ENCODE measurements at places on chromosomes 6 and 20.

- no peak for DNase-seq
These were observed at the start of gene CNR1 for GRCh38 chr6:88165844-88166492. TSS of gene CNR1 (minus strand) at chr6:88166347. CDS start at chr6:88145274, 21,073 bp downstream.

DNA sequence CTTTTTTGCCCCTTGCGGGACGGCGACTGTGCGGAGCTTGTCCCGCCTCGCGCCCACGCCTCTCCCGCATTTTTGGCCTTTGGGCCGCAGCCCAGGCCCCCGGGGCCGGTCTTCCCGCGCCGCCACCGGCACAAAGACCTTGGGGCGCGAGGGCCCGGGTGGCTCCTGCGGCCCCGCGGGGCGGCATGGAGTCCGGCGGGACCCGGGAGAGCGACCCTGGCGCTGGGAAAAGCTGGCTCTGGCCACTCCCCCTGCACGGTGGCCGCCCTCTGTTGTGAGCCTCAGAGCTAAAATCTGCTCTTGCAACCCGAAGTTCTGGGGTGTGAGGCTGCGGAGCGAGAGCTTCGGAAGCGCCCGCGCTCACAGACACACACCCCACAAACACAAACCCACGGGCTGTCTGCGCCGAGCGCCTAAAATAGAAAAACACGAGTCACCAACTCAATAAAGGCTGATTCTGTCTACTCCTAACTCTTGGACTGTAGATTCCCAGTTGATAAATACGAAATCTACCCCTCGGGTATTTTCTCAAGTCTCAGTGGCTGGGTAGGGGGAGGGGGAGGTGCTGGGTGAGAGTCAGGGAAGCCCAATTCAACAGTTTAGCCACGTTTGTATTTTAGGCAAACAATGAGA lies 496 bp upstream of the BEND3 start:
- DNase-seq, result no peak

DNA sequence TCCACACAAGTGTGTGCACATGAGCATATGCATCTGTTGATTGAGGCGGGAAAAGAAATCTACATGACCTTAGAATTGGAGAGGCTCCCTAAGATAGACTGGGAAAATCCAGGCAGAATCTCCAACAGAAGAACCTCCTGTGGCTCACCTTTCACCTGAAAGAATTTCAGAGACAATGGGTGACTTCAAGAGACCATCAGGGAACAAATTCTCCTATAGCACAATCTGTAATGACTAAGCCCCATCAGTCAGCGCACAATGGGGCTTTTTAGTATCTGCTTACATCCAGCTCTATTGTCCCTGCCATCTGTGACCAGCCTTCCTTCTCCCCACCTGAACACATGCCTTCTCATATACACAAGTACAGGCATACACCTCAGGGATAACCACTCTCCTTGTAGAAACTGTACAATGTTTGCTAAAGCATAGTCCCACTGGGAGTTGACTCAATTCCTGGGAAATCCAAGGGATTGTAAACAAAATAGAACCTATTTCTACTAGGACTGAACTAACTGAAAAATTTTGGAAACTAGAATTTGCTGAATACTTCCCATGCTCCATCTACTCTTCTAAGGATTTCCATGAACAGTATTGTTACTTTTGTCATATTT lies 150.8 kb upstream of the STXBP5 start:
- DNase-seq, result no peak

DNA sequence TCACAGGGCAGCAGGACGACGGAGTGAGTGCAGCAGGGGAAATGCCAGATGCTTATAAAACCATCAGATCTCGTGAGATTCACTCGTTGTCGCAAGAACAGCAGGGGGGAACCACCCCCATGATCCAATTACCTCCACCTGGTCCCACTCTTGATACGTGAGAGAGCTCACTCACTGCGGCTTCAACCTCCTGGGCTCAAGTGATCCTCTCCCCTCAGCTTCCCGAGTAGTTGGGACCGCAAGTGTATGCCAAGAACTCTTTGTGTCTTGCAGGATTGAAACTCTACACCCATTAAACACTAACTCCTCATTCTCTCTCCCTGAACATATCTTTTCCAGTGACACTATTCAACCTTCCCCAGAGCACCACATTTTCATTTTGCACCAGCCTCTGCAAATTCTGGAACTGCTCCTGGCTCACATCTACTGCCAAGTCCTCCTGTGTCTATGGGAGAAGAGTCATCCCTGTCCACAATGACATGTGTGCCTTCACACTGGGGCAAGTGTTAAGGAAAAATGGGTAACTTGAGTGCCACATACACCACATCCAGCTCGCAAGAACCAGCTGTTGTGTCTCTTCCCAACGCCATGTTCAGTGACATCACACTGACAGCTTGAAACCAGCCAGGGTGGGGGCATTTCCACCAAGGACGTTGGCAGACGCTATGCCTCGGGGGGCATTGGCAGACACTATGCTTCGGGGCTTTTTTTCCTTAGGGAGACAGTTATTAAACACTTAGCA lies 14.7 kb upstream of the TAF4 start:
- DNase-seq, result no peak
